Stimulated activated CD8-positive, alpha-beta memory T cell treated with anti-CD3 and anti-CD28 coated beads, Interleukin-4, amount 100 ng/mL, for 48 hours (primary cell): ENCODE measurements at places on chromosomes 5 and 9.

- DNase-seq = no peak
These were observed 388.9 kb upstream of the SGCD start for GRCh38 chr5:155938051-155938450.

GRCh38 chr9:107749787-107750444, 260.3 kb upstream of the KLF4 start:
- DNase-seq = no peak

GRCh38 chr9:17938035-17938655, 359.3 kb downstream of the SH3GL2 start:
- DNase-seq = no peak

DNA sequence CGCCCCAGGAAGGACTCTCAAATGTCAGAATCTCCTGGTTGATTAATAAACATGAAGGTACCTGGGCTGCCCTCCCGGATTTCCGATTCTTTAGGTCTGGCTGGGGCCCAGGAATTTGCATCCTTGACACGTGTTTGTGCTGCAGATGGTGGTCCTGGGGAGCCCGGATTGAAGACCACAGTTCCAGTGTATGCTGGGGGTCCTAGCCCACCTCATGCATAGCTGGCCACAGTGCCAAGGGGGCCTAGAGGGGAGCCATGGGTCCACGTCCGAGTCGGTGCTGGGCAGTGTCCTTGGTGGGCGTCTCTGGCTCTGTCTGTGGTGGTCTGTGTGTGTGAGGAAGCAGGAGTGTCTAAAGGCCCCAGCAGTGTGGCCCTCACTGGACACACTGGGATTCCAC, 3.2 kb downstream of the NCS1 start:
- no peak for DNase-seq

- DNase-seq = no peak
These were observed 26.9 kb downstream of the GALNT12 start for GRCh38 chr9:98834386-98834785.
